Activated T-cell treated with anti-CD3 and anti-CD28 coated beads for 4 hours (primary cell): ENCODE measurements at places on chromosomes 6 and 20.

DNA sequence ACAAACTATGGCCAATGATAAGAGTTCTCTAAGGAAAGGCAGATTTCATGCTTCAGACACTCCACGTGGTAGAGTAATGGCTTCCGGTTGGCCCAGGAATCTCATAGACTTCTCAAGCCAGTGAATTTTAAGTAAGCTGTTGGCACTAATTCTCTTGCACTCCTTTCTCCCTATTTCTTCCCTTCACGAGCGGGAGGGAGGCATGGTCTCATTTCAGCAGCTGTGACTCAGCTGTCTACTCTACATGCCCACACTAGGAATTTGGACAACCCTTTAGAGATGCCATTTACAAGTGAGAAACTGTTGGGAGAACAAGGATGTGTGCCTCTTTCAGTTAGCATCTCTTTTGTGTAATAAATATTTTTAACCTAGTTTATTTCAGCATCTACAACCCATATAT, 107.7 kb downstream of the PTPRK start:
- DNase-seq: no peak

- no peak for DNase-seq
Observed at GRCh38 chr6:109076377-109076776, 18.3 kb downstream of the SESN1 start.

- no peak for DNase-seq
Observed at GRCh38 chr20:46430921-46431712, 24.7 kb upstream of the ELMO2 start.

GRCh38 chr6:163741743-163742363, 327.3 kb downstream of the QKI start:
- no peak for DNase-seq

- no peak for DNase-seq
Observed at GRCh38 chr20:32909451-32909850, 50.7 kb downstream of the EFCAB8 start.

DNA sequence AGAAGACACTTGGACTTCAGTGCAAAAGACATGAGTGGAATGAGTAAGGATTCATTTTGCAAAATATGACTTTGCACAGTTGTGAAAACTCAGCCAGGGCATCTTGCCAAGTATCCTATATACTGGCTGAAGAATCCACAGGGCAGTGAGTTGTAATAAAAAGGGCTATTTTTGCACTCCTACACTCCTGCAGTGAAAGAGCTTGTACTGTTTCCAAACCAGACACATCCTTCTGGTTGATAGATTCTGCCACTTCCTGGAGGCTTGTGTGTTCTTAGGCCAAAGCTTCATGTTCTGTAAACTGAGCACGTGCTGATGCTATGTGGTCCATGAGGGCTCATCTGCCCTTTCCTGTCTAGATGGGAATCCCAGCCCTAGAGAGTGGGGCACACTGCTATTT, 34.9 kb downstream of the GMPR start:
- no peak for DNase-seq

GRCh38 chr20:38601216-38602184, at the start of gene ARHGAP40:
ARHGAP40 (plus strand) TSS chr20:38601809.
- no peak for DNase-seq

DNA sequence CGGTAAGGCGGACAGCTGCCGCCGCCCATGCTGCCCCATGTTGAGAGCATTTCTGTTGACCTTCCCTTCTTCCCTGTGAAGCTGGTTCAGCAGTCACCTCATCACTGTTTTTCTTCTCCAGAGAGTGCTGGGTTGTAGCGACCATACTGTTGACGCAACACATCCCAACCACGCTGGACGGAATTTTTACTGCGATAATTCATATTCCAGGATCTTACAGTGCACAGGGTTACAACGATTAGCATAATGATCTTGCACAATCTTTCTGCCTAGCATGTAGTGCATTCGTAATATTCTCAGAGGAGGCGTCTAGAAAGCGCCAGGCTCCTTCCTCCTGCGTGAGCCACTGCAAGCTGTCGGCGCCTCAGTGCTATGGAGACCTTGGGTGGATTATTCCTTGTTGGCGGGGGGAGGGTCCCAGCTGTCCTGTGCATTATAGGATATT, 137.0 kb downstream of the MTHFD1L start:
- DNase-seq: no peak

DNA sequence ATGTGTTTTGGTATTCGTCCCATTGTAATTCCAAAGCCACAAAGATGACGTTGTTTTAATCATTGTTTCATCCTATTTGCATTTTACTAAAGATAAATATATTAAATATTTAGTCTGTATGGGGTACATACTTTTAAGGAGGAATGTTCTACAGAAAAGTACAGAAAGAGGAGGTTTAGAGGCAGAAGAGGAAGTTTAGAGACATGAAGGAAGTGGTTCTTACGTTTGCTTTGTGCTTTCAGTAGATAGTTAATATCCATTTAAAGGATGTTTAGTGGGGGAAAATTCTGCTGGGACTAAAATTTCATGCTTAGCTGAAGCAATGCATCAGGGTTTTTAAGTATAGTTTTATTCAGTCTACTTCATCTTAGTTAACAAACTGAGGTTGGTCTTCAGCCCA, 116.6 kb downstream of the CRYBG1 start:
- DNase-seq: no peak

GRCh38 chr20:15992564-15992963, 580.7 kb downstream of the KIF16B start:
- DNase-seq: no peak

GRCh38 chr20:36663031-36663430, 17.0 kb upstream of the SLA2 start:
- no peak for DNase-seq

- no peak for DNase-seq
Observed at GRCh38 chr6:15877231-15877630, 214.4 kb upstream of the DTNBP1 start.

DNA sequence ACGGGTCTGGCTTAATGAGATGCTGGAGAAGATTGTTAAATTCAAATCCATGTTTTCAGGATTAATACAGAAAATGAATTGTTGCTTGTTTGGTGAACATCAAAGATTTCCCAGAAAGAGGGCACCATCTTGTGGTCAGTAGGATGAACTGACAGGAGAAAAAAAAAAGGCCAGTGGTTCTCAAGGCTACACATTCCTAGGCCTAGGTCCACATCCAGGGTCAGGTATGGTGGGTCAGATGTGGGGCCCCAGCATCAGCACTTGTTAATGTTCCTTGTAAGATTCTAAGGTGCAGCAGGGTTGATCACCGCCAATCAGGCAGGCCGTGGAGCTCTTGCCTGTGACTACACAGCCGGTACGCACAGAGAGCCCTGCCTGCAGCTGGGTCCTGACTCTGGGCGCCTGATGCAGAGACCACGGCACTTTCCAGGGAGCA, 34.0 kb upstream of the FOXO3 start:
- DNase-seq: no peak

GRCh38 chr6:81075974-81076373, 676.5 kb downstream of the TENT5A start:
- DNase-seq: no peak

DNA sequence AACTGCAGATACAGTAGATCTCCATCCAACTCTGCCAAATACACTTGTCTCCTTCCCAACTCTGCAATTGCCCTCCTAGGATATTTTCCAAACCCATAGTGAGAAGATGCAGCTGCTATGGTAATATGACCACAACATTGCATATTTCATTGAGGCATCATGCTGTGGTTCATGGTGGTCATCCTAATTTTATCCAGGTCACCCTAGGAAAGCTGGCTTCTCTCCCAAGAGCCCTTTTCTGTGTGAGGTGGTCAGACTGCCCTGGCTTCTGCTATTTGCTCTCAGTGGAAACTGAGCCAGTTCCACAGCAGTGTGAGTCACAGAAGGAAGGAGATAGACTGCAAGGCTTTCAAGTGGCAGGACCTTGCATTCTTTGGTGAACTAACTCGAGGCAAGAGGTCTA, 5.5 kb downstream of the OGFRL1 start:
- no peak for DNase-seq

GRCh38 chr20:59051666-59052185, 9.1 kb upstream of the PRELID3B start:
- DNase-seq: no peak

GRCh38 chr6:94953867-94954631, 623.3 kb upstream of the MANEA start:
- DNase-seq: no peak

GRCh38 chr6:113762641-113763040, 94.5 kb upstream of the MARCKS start:
- no peak for DNase-seq

GRCh38 chr6:38176797-38177751, 357.5 kb downstream of the ZFAND3 start:
- DNase-seq: no peak

- no peak for DNase-seq
Observed at GRCh38 chr6:107244742-107245480, 129.6 kb upstream of the BEND3 start.

GRCh38 chr20:48733296-48733790, 94.5 kb downstream of the PREX1 start:
- DNase-seq: no peak

DNA sequence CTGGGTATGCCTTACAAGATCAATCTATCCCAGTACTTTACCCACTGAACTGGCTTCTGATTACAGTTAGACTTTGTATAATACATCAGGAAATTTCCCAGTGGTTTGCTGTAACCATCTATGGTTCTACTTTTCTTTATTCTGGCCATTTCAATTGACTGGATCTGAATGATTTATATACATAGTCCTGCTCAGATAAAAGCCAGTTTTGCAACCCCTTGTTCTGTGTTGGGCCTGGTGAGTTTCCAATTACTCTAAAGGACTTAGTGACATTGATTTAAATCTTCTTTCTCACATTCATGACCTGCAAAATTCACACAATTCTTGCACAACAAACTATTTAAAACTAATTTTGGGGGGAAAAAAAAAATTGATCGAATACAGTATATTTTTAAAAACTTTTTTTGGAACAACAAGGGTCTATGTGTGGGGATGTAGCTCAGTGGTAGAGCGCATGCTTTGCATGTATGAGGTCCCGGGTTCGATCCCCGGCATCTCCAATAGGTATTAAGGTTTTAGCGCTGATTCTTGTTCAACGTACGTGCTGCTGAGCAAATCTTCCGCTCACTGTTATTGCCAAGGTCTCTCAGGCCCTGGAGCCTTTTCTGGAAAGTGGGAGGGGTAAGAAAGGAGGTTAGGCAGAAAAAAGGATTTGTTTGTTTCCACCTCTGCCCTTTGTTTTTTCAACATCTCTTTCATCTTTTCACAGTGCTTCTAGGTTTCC, 117.5 kb downstream of the GPX5 start:
- DNase-seq: no peak

GRCh38 chr6:148943451-148943850, 196.6 kb downstream of the UST start:
- no peak for DNase-seq

DNA sequence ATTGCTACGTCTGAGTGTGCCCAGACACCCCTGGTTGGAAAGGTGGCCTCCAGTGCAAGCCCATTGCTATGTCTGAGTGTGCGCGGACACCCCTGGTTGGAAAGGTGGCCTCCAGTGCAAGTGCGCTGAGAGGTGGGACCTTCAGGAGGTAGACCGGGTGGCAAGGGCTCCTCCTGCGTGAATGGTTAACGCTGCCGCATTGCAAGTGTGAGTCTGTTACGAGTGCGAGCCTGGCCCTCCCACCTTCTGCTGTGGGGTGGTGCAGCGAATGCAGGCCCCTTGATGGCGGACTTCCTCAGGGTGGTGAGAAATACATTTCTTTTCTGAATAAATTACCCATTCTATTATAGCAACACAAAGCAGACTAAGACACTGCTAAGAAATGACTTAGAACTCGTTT, 208.8 kb downstream of the DLL1 start:
- DNase-seq: no peak

GRCh38 chr20:50916257-50916656, 15.0 kb downstream of the ADNP start:
- no peak for DNase-seq

DNA sequence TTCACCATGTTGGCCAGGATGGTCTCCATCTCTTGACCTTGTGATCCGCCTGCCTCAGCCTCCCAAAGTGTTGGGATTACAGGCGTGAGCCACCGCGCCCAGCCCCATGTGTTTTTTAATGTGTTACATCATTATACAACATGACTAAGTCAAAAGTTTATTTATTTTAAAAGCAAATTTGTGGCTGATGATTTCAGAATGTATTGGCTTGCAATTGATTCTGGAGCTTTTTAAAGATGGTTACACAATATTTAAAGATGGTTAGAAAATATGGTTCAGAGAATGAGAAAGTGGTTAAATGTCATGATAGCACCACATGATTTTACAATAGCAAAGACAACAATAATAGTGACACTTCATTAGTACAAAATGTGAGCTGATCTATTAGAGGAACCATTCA, 80.5 kb downstream of the SASH1 start:
- no peak for DNase-seq

DNA sequence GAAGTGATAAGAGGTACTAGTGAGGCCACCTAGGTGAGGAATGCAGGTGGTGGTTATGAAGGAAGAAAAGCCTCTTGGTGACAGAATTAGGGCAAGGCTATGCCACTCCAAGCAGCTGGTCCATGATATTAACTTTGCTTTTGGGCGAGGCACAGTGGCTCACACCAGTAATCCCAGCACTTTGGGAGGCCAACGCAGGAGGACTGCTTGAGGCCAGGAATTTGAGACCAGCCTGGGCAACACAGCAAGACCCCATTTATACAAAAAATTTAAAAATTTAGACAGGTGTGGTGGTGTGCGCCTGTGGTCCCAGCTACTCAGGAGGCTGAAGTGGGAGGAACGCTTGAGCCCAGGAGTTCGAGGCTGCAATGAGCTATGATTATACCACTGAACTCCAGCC, 56.1 kb downstream of the SERAC1 start:
- DNase-seq: no peak

DNA sequence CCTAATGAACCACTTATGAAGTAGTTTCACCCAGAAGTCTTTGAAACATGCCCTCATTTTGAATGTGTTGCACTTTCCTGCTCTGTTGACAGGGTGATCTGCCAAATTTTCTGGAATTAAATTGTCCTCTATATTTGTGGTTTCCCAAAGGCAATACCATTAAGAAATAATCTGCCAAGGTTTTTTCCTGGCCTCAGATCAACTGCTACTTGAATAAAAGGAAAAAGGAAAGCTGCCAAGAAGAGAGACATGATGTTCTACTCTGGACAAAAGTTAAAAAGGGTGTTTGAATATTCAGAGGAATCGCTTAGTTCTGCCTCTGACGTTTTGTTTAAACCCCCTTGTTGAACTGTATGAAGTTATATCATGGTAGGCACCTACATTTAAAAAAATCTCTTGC, 37.4 kb upstream of the ARMH2 start:
- no peak for DNase-seq

DNA sequence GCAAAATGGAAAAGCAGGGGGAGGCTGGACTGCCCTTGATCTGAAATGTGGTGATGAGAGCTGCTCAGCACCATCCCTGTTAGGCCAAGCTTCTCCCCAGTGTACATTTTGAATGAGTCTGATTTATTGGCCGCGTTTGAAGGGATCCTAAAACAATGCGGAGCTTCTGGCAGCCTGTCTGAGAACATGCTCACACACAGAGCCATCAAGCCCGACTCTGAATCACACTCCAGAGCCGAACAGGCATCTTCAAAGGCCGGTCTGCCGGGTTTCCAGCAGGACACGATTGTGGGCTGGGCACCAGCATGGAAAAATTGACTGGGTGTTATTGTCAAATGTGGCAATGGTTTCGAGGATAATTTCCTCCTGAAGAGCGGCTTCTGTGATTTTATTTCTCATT, 235.9 kb downstream of the TFAP2C start:
- DNase-seq: no peak

- DNase-seq: no peak
Observed at GRCh38 chr6:31573239-31574105, 1.4 kb downstream of the LTA start.

- DNase-seq: no peak
Observed at GRCh38 chr6:3960754-3961361, 111.7 kb downstream of the FAM50B start.

GRCh38 chr6:158977382-158977781, 22.6 kb downstream of the RSPH3 start:
- DNase-seq: no peak

- no peak for DNase-seq
Observed at GRCh38 chr6:44388135-44388487, 605 bp downstream of the CDC5L start.
